Suprapubic skin (tissue), 4 donors: ENCODE measurements at places on chromosomes 11 and 22.

- DNase-seq: no peak
- H3K27ac ChIP-seq: no peak overlapping the region
- H3K27me3 ChIP-seq: peaks cover 17% of the 10 kb centered on the region
- H3K4me1 ChIP-seq: peaks cover 20% of the 10 kb centered on the region
Observed at GRCh38 chr11:125494031-125494360, 2.1 kb downstream of the FEZ1 start.

DNA sequence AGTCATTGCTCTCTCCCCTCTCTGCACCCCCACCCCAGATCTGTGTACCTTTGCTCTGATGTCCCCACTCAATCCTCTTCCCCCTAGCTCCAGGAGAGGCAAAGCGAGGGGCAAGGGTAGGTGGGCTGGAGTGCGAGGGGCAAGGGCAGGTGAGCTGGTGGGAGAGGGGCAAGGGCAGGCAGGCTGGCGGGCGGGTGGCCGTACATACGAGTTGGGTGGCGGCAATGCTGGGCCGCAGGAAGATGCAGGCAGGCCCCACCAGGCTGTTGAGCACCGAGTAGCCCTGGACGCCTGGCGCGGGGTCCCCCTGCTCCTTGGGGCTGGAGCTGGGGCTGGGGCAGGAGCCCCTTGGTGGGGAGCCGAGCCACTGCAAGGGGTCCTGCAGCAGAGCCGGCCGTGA, 908 bp downstream of the CABP2 start:
- no peaks in the 10 kb centered on the region for H3K4me1 ChIP-seq
- H3K36me3 ChIP-seq: no peaks in the 10 kb centered on the region
- peaks cover 26% of the 10 kb centered on the region for H3K27me3 ChIP-seq
- no peak for DNase-seq
- no peak overlapping the region for H3K4me3 ChIP-seq

- no peak overlapping the region for H3K27ac ChIP-seq
- no peak overlapping the region for H3K4me3 ChIP-seq
- DNase-seq: no peak
- H3K36me3 ChIP-seq: no peaks in the 10 kb centered on the region
- no peaks in the 10 kb centered on the region for H3K27me3 ChIP-seq
Observed at GRCh38 chr11:122910775-122911174, 28.2 kb downstream of the JHY start.

DNA sequence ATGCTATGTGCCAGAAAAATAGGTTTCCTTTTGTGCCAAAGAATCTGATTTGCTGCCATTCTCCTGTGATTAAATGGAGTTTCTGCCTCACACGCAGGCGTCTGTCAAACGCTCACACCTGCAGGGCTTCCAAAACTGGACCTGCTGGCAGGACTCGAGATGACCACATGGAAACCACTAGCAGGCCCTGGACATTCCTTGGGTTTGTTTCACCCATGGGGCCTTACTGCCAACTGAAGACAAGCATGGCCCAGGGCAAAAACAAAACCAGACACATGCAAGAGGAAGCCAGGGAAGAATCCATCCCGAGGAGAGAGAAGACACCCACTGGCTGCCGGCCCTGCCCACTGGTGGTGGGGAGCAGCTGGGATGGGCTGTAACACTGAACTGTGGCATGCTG, 55.9 kb upstream of the MN1 start:
- H3K27me3 ChIP-seq: no peaks in the 10 kb centered on the region
- peaks cover 9% of the 10 kb centered on the region for H3K4me1 ChIP-seq
- no peak for DNase-seq
- H3K27ac ChIP-seq: no peak overlapping the region
- no peak overlapping the region for H3K4me3 ChIP-seq

DNA sequence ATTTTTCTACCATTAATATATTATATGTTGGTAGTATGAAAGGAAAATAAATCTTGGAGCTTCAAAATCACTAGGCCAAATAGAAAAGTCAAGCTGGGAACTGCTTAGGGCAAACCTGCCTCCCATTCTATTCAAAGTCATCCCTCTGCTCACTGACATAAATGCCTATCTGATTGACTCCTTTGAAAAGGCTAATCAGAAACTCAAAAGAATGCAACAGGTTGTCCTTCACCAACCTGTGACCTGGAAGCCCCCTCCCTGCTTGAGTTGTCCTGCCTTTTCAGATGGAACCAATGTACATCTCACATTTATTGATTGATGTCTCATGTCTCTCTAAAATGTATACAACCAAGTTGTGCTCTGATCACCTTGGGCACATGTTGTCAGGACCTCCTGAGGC, 3.2 kb upstream of the TRIM34 start:
- H3K36me3 ChIP-seq: no peaks in the 10 kb centered on the region
- no peak for DNase-seq
- peak overlapping the region; percentile 18 for H3K27ac ChIP-seq
- H3K27me3 ChIP-seq: no peaks in the 10 kb centered on the region
- peaks cover 42% of the 10 kb centered on the region for H3K4me1 ChIP-seq
- no peak overlapping the region for H3K4me3 ChIP-seq
